ENCODE measurements at places on chromosomes 1 and 21.
A peak's percentile ranks its signal among the peaks of the same experiment; 100 is the strongest.

GRCh38 chr1:109754738-109755137 lies 9.0 kb downstream of the EPS8L3 start:
- no peak for DNase-seq

- DNase-seq, result no peak
Measured at GRCh38 chr1:220222939-220223338, 49.3 kb downstream of the RAB3GAP2 start.

GRCh38 chr1:156451505-156452160 lies 48.9 kb downstream of the MEF2D start:
- no peak for DNase-seq

GRCh38 chr1:203702130-203702577 lies 62.8 kb upstream of the LAX1 start:
- DNase-seq, result peak; percentile 64

- DNase-seq, result no peak
Measured at GRCh38 chr1:160658814-160659193, 12.0 kb upstream of the SLAMF1 start.

GRCh38 chr1:30478799-30479563 lies 244.4 kb downstream of the MATN1 start:
- DNase-seq, result no peak

DNA sequence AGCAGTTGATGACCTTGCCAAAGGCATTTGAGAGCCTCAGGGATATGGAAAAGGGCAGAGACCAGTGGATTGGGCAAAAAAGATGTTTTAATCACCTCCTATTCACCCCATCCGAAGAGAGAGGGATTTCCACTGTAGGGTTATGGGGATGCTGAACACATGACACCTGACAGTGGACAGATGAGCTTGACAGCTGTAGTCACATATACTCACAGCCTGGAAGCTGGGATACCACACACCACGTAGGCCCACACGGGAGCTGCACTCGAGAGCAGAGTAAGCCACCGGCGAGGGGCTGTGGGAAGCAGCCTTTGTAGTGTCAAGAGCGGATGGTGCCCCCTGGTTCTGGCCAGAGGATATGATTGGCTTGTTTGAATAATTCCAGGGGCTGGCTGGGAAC lies 20.0 kb downstream of the ZBTB40 start:
- DNase-seq, result no peak

DNA sequence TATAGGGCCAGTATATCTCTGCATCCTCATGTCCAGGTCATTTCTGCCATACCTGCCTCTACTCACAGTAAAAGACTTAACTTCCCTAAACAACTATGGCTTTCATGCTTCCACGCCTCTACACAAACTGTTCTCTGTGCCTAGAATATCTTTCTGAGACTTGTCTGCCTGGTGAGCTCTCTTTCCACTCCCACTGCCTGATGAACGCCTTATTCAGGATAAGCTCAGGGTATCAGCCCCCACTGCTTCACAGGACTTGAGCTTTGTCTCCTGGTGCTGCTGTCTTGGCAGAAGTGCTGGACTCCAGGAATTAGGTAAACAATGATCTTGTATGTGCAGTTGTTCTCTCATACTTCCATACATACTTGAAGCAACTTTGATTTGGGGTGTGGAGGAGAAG lies 4.8 kb upstream of the DDX20 start:
- DNase-seq, result no peak

- no peak for DNase-seq
Measured at GRCh38 chr1:96464066-96464465, 257.5 kb upstream of the PTBP2 start.

- no peak for DNase-seq
Measured at GRCh38 chr1:237386362-237387143, 344.6 kb downstream of the RYR2 start.

GRCh38 chr1:21249940-21250493 lies 40.2 kb downstream of the ECE1 start:
- DNase-seq, result no peak

GRCh38 chr1:62428351-62428750 lies 8.5 kb upstream of the USP1 start:
- DNase-seq, result no peak

DNA sequence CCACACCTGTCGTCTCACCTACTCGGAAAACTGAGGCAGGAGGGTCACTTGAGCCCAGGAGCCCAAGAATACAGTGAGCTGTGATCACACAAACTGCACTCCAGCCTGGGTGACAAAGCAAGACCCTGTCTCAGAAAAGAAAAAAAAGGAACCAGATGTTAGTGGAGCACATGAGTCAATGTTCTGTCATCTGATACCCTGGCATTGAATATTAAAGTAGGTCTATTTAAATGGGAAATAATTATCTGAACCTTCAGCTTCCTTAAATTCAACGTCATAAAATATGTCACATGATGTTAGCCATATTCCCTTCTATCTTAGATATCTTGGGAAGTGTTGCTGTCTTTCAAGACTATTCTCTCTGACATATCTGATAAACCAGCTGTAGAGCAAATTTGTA lies 47.3 kb downstream of the NCAM2 start:
- no peak for DNase-seq

DNA sequence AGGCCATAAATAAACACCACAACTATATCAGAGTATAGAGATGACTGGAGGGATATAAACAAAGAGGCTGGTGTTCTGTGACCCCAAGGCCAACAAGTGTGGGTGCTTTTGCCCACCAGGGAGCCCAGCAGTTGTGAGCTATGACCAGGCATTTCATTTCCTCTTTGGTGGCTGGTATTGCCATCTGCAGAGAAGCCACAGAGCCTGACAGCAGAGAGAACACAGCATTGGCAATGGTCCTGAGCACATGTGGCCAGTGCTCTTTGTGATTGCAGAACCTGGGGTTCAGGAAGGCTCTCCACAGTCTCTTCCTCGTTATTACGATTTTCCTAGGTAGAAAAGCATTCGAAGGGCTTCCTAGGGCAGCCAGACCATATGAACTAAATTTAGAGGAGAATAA lies 112.3 kb downstream of the TM2D1 start:
- no peak for DNase-seq

GRCh38 chr1:156721535-156721934 lies 6.7 kb upstream of the METTL25B start:
- DNase-seq, result no peak

DNA sequence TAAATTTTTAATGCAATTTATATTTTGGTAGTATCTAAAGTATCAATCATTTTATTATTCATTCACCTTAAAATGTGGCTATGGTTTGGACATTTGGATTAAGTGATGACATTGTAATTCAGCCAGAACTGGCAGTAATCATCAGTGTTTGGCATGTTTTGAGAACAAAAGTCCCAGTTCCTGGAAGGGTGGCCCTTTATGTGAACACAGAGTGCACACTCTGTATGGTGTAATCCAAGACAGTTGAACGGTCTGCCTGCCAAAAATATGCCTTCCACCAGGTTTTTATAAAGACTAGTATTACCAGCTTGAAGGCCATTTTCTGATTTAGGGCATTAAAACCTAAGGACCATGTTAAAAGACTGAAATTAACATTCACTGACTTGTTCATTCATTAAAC lies 448.7 kb downstream of the LTN1 start:
- no peak for DNase-seq

Data from CD4-positive, alpha-beta T cell treated with Interleukin-15 for 4 hours (primary cell).